ENCODE measurements at places on chromosomes 6 and 20.

GRCh38 chr20:51995551-51995951 lies 193.2 kb upstream of the SALL4 start:
- no peak for DNase-seq

DNA sequence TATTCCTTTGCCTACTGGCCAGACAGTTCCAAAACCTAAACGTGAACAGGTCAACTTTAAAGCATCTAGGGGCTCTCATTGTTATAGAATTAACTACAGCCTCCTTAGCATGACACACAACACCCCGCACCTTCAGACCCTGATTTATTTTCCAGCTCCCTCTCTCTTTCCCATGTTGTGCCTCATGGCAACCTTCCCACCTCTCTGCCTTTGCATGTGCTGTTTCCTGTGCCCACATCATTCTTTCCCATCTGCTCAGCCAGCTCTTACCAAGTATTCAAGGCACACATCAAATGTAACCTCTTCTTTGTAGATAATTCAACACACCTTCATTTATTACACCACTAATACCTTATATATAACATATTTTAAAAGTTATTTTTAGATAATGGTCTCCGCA lies 291.0 kb downstream of the COL12A1 start:
- DNase-seq = no peak

- DNase-seq = no peak
Measured at GRCh38 chr20:47265984-47266383, 90.5 kb downstream of the ZMYND8 start.

- no peak for DNase-seq
Measured at GRCh38 chr6:43402820-43403219, 24.5 kb upstream of the ABCC10 start.

DNA sequence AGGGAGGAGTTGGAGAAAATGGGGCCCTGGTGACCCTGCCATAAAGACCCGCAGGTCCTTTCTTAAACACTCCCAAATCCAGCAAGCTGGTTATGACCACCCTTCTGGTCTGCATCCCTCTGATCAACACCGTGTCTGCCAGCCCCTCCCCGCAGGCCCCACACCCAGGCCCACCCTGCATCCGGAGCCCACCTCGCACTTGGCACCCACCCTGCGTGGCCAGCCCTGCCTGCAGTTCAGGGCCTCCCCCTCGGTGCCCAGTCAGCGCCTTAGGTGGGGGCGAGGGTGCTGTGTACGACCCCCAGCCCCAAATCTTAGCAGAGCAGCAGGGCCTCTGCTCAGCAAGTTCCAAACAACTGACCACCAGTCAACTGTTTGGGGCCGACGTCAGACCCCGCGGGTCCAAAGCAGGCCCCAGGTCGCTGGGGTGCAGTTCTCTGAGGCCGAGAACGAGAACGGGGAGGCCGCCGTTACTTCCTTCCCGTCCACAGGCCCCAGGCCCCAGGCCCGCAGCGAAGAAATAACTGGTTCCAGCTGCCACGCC lies 1.2 kb downstream of the ACSS1 start:
- DNase-seq = no peak

DNA sequence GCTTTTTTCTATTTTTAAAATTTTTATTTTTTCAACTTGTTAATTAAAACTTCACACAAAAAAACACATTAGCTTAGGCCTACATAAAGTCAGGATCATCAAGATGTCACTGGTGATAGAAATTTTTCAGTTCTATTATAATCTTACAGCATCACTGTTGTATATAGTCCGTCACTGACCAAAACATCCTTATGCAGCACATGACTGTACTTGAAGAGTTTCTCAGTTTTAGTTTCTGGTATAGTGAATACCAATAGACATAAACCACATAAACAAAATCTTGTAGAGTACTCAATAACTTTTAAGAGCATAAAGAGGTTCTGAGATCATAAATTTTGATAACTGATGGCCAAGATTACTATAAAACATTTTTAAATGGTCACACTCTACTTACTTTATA lies 71.8 kb downstream of the ASCC3 start:
- no peak for DNase-seq

DNA sequence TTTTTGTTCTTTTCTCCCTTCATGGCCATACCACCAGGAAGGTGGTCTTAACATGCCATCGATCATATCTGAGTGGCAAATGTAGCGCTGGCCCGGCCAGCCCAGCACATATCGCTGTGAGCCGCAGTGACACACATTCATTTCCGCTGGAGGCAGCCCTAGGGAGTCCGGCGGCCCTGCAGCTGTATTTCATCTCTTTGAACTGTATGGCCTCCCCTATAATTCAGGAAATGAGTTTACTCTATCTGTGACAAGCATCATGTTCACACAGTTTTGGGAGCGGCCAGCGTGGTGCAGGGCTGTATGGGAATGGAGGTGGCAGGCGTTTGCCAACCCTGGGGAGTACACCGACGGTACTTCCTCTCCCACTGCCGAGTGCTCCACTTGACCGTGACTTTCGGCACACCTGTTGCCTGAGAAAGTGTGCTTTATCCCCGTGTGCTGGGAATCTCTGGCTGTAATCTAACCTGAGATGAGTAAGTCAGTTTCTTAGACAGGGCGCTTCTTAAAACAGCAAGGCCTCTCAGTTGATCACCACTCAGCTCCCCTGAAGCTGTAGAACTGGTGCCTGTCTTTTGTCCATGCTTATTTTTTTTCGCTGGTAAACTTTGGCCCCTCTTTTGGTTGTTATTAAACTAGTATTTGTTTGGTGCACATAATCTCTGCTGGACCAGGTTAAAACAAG lies 257.1 kb upstream of the TAB2 start:
- no peak for DNase-seq

DNA sequence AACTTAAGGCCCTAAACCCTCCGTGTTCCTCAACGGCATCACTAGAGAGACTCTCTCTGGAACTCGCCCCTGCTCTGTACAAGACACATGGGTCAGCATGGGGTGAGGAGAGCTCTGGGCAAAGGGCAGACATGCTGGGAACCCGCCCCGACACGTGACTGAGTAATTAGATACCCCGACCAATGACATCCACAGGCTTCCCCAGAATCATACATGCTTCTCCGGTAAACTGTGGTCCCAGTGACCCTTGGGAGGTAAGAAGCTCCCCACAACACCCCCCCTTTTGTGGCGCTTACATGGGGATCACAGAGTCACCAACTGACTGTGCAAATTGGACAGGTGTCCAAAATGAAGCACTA lies 31.7 kb upstream of the RPS6KA2 start:
- no peak for DNase-seq

GRCh38 chr20:42703744-42704143 lies 486.0 kb downstream of the PTPRT start:
- DNase-seq = no peak

GRCh38 chr20:25629816-25630499 lies 6.1 kb upstream of the NANP start:
- no peak for DNase-seq

- DNase-seq = no peak
Measured at GRCh38 chr6:83815631-83816272, 37.4 kb upstream of the RIPPLY2 start.

- DNase-seq = peak; percentile 32
Measured at GRCh38 chr20:371755-372542, 8.6 kb upstream of the TRIB3 start.

GRCh38 chr6:79796197-79796596 lies 151.2 kb downstream of the ELOVL4 start:
- no peak for DNase-seq

- no peak for DNase-seq
Measured at GRCh38 chr6:6085928-6086668, 79.4 kb upstream of the NRN1 start.
